ENCODE measurements at places on chromosomes 7 and 10.

- DNase-seq: no peak
Measured at GRCh38 chr7:22989643-22990587, 24.0 kb downstream of the HYCC1 start.

DNA sequence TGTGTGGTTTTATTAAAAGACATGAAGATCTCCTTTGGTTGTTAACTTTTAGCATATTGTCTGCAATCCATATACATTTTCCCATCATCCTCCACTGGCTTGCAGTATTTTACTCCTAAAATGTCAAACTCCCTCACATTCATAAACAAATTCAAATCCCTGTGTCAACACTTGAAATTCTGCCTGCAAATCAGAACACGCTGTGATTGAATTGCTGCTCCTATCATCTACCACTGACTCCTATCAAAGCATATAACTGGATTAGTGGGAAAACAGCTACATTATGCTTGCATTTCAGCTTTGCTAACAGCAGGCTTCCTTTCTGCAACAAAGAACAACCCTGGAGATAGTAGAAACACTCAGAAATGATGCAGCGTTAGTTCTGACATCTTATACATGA is 281.8 kb upstream of the HGF start:
- no peak for DNase-seq

GRCh38 chr10:130495891-130496636 is 359.9 kb downstream of the GLRX3 start:
- DNase-seq: no peak

GRCh38 chr10:16521311-16522016 is at the start of gene C1QL3:
TSS of gene C1QL3 (minus strand) at chr10:16521879. CDS start at chr10:16521065, 814 bp downstream.
- no peak for DNase-seq

GRCh38 chr7:156475666-156476065 is 164.9 kb upstream of the RNF32 start:
- DNase-seq: no peak

DNA sequence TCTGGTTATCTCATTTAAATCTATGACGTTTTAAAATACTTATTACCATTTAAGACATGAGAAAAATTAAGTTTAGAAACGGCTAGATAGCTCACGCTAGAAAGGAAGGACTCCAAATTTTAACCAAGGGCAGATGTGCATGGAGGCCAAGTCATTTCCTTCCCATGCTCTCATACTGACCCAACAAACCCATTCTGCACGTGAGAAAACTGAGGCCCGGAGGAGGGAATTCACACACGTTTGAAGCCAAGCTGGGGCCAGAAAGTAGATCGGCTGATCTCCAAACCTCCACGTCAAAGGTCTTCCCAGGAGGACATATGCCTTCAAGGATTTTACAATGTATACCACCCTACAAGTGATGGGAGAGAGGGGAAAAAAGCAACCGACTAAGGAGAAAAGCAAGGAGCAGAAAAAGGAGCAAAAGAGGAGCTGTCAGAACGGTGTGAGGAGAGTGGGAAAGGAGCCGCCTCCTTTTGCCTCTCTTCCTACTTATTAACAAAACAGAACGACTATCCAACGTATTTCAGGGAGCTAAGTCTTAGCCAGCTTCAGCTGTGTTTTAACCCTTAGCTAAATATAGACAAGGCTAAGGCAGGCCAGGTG is 645 bp upstream of the SIRT1 start:
- DNase-seq: no peak

- DNase-seq: peak; percentile 50
Measured at GRCh38 chr10:70880077-70880534, 8.3 kb downstream of the PCBD1 start.

DNA sequence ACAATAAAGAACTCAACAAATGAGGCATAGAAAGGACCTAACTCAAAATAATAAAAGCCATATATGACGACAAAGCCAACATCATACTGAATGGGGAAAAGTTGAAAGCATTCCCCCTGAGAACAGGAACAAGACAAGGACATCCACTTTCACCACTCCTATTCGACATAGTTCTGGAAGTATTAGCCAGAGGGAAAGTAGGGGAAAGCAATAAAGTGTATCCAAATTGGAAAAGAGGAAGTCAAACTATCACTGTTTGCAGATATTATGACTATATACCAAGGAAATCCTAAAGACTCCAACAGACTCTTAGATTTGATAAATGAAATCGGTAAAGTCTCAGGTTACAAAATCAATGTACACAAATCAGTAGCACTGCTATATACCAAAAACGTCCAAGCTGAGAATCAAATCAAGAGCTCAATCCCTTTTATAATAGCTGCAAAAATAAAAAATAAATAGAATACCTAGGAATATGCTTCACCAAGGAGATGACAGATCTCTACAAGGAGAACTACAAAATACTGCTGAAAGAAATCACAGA is 4.8 kb downstream of the ANXA7 start:
- DNase-seq: no peak

- no peak for DNase-seq
Measured at GRCh38 chr7:77439572-77439971, 23.4 kb upstream of the GSAP start.

- DNase-seq: no peak
Measured at GRCh38 chr10:48455055-48455391, 148.5 kb downstream of the MAPK8 start.

- no peak for DNase-seq
Measured at GRCh38 chr7:28006491-28006890, 174.1 kb downstream of the JAZF1 start.

DNA sequence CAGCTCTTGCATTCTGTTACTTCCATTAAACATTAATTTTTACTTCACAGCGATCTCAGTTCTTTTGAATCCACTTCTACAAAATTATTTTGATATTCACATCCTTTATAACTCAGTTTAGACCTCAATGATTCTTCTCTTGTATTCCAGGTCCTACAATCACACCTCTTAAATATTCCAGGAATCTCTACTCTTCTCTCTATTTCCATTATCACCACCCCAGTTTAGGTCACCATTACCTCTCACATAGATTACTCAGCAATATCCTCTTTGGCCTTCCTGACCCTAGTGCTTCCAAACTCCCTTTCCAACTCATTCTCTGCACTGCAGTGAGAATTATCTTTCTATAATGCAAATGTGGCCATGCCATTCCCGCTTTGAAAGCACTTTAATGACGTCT is 27.1 kb upstream of the GPR37 start:
- no peak for DNase-seq

DNA sequence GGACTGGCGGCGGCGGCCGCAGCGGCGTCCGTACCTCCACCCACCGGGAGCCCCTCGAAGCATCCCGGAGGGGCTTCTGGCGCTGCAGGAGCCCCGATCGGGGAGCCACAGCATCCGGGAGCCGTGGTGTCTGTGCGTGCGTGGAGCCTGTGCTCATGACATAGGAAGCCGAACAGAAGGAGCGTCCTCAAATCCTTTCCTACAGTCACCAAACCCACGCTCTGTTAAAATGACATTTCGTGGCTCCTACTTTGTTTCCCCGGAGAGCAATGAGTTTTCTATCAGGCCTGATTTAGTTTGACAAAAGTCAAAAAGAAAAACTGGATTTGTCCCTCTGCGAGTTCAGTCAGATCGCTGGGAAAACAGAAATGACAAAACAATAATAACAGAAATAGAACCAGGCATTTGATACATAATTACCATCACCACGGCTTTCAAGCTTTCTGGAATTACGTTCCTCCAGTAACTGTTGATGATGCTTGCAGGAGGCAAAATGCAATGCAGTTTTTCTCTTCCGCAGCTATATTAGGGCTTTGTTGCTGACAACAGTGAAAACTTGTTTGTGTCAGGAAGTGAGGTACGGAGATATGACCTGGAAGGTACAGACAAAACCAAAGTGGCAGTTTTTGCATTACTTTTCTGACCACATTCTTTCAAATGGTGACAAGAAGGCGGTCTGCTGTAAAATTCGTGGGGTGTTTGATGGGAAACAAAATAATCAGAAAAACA is 219.3 kb upstream of the MKLN1 start:
- DNase-seq: no peak

- DNase-seq: no peak
Measured at GRCh38 chr10:28291881-28292297, 11.0 kb downstream of the MPP7 start.

DNA sequence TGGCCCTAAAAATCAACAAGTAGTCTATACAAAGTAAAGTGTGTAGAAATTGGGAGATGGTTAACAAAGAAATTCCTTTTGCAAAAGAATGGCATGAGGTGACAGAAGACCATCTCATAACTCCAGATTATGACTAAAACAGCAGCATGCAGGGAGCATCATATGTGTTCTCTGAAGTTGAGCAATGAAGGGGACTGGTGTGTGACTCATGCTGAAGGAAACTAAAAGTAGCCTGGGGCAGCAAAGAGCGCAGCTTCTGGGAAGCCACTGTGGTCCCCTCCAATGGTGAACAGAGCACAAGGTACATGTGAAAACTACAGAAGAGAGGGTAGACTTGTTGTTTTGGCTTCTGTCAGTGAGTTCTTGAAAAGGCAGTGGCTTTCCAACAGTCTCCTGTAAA is 133.4 kb downstream of the MACC1 start:
- DNase-seq: no peak

- no peak for DNase-seq
Measured at GRCh38 chr10:28988980-28989379, 299.9 kb upstream of the LYZL1 start.

DNA sequence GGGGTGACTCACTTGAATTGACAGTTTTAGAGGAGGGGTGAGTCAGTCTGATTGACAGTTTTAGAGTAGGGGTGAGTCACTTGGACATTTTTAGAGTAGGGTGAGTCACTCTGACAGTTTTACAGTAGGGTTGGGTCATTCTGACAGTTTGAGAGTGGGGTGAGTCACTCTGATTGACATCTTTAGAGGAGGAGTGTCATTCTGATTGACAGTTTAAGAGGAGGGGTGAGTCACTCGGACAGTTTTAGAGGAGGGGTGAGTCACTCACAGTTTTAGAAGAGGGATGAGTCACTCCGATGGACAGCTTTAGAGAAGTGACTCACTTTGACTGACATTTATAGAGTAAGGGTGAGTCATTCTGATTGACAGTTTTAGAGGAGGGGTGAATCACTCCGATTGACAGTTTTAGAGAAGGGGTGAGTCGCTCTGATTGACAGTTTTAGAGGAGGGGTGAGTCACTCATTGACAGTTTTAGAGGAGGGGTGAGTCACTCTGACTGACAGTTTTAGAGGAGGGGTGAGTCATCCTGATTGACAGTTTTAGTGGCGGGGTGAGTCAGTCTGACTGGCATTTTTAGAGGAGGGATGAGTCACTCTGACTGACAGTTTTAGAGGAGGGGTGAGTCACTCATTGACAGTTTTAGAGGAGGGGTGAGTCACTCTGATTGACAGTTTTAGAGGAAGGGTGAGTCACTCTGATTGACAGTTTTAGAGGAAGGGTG is 595.9 kb downstream of the DNAJB6 start:
- DNase-seq: no peak

DNA sequence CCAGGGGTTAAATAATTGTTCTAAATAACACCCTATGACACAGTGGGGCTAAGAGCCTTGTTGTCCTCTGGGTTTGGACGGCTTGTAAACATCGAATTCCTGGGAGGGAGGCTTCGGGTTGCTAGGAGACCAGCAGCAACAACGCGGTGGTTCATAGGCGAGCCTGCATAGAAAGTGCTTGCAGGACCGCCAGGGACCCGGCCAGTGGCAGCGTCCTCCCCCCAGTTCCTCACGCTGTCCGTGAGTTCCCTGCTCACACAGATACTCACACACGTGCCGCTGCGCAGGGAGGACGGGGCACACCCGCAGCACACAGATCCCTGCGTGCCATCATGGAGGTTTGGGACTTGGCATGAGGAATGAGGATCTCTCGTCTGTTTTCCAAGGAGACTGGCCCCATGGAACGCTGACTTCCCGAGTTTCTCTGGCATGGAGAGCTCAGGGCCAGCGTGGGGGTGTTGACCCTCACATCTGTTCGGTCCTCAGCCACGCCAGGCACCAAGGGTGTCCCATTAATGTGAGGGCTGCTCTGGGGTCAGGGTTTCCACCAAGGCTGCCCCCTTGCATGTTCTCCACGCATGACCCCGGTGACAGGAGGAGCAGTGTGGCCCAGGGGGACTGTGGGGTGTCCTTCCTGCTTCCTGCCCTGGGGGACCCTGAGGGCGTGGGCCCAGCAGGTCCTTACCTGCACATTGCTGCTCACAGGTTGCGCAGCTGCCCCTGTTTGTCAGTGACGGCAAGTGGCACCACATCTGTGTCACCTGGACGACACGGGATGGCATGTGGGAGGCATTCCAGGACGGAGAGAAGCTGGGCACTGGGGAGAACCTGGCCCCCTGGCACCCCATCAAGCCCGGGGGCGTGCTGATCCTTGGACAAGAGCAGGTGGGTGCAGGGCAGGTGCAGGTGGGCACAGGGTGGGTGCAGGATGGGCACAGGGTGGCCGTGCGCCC is 9.7 kb downstream of the NPTX2 start:
- no peak for DNase-seq

DNA sequence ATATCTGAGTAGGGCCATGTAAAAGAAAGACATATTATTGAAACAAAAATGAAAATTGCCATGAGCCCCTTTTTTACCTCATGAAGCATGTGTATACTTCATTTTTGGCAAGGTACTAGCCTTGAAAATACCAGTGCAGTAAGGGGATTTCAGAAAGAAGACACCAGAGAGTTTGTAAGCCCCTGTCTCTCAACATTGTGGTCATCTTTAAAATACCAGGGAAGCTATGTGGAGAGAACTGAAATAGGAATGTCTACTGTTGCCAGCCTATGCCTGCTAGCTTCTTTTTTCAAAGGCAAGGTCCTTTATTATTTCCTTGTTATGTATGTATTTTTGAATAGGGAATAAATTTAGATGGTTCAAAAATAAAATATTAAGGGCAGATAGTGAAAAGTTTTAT is 57.8 kb downstream of the CASD1 start:
- no peak for DNase-seq

- DNase-seq: no peak
Measured at GRCh38 chr7:112622159-112622715, 141.4 kb downstream of the LSMEM1 start.

- DNase-seq: no peak
Measured at GRCh38 chr10:11183015-11183414, 165.3 kb downstream of the CELF2 start.

DNA sequence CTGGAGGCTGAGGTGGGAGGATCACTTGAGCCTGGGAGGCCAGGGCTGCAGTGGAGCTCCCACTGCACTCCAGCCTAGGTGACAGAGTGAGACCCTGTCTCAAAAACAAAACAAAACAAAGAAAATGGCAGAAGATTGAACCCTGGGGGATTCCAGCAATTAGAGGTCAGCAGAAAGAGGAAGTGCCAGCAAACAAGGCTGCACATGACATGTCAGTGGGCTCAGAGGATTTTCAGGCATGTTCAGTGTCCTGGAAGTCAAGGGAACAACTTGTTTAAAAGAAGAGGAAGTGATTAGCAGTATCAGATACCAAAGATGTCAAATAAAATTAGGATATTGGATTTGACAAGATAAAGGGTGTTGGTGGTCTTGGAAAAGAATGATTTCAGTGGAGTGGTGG is 32.3 kb downstream of the RAB18 start:
- DNase-seq: no peak

- no peak for DNase-seq
Measured at GRCh38 chr7:33061282-33061937, 1.2 kb downstream of the NT5C3A start.

GRCh38 chr10:10293041-10293440 is 724.6 kb upstream of the CELF2 start:
- DNase-seq: no peak
